ENCODE measurements at places on chromosomes 4 and X. TPM values are rescaled to one million over a fixed set of nuclear protein-coding genes. Genes with fewer than 3 reads are reported as not detected.

DNA sequence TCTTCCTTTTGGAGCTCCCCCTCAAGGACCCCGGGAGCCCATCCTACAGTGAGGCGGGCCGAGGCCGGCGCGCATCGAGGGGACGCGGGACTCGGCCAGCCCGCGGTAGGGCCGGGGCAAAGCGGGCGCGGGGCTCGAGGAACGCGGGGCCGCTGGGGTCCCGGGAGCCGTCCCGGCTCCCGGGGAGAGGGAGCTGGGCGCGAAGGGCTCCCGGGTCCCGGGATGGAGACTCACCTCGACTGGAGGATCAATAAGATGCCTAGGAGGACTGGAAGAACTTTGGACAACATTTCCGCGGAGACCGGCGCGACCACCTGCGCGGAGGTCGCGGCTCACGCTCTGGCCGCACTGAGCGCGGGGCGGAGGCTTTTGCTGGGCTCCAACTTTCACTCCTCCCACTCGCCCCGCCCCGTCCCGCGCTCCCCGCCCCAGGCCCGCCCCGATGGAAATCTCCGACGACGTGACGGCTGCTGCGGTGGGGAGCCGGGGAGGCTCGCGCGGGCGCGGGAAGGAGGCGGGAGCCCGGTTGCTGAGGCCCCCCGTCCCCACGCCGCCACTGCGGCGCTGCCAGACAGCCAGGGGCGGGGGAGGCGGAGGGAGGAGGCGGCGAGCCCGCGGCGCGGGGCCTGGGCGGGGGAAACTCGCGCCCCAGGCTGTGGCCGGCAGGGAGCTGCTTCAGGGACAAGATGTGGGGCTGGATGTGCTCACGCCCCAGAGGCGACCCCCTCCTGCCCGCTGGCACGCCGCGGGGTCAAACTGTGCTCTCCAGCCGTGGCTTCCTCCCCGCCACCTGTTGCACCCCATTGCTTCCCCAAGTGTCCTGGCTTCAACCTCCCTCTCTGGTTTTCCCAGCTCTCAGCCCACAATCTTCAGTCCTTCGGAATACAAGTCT is at the start of gene GABRE:
Gene GABRE, minus strand, starts transcription at position 341 of the 892 bp plus-strand sequence. Its CDS starts 51 bp downstream, at position 290.
- peak within 1 kb of the TSS; percentile 56 for H3K4me3 ChIP-seq
- peaks cover 3% of the 10 kb centered on the region for H3K36me3 ChIP-seq
- H3K27ac ChIP-seq = peak within 1 kb of the TSS; percentile 74
- DNase-seq = no peak

- no peaks in the 10 kb centered on the region for H3K36me3 ChIP-seq
- H3K4me1 ChIP-seq = no peaks in the 10 kb centered on the region
- H3K27me3 ChIP-seq = no peaks in the 10 kb centered on the region
- DNase-seq = no peak
- no peak overlapping the region for H3K27ac ChIP-seq
- H3K4me3 ChIP-seq = no peak overlapping the region
Observed at GRCh38 chr4:174539571-174539970, 17.3 kb upstream of the HPGD start.

DNA sequence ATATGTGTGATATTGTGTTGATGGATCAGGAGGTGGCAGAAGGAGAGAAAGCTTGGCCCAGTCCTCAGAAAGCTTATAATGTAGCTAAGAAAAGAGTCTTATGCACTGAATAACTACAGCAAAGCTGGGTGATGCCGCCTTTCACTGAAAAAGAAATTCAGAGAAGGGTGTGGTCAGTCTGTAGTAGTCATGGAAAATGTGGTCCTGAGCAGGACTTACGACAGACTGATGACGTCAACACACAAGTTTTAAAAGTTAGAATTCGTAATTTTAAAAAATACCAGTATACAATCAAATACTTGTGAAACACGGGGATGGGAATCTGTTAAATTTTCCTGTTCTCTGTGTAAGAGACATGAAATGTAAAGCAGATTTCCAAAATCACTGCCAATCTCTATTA is 87.0 kb upstream of the RAPGEF2 start:
- H3K36me3 ChIP-seq = no peaks in the 10 kb centered on the region
- H3K27ac ChIP-seq = no peak overlapping the region
- no peaks in the 10 kb centered on the region for H3K27me3 ChIP-seq
- DNase-seq = no peak

GRCh38 chrX:5409106-5409505 is 819.6 kb downstream of the NLGN4X start:
- H3K4me1 ChIP-seq = no peaks in the 10 kb centered on the region
- no peak for DNase-seq
- no peaks in the 10 kb centered on the region for H3K36me3 ChIP-seq
- H3K27ac ChIP-seq = no peak overlapping the region

DNA sequence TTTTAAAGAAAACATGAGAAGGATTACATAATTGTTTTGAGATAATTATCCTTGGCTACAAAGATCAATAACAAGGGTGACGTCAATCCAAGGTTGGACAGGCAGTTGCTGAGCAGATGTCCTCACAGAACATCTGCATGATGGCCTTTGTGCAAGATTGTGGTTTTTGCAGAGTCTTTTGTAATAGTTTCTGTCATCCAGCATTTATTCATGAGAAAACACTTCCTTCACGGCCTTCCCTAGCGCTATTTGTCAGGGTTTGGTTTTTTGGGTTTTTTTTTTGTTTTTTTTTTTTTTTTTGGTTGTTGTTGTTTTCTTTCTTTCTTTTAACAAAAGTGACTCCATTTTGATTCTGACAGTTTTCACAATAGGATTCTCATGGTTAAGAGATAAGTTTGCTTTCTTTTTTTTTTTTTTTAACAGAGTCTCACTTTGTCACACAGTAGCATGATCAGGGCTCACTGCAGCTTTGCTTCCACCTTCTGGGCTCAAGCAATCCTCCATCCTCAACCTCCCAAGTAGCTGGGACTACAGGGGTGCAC is 31.5 kb upstream of the ELF2 start:
- H3K36me3 ChIP-seq = no peaks in the 10 kb centered on the region
- peak overlapping the region; percentile 32 for H3K27ac ChIP-seq
- DNase-seq = peak; percentile 61
- H3K4me3 ChIP-seq = no peak overlapping the region
- H3K4me1 ChIP-seq = peaks cover 12% of the 10 kb centered on the region
- no peaks in the 10 kb centered on the region for H3K27me3 ChIP-seq

GRCh38 chrX:10120331-10120730 is 36.4 kb upstream of the CLCN4 start:
- H3K4me3 ChIP-seq = no peak overlapping the region
- no peaks in the 10 kb centered on the region for H3K4me1 ChIP-seq
- H3K36me3 ChIP-seq = peaks cover 6% of the 10 kb centered on the region
- H3K27me3 ChIP-seq = no peaks in the 10 kb centered on the region
- no peak for DNase-seq
- H3K27ac ChIP-seq = no peak overlapping the region

DNA sequence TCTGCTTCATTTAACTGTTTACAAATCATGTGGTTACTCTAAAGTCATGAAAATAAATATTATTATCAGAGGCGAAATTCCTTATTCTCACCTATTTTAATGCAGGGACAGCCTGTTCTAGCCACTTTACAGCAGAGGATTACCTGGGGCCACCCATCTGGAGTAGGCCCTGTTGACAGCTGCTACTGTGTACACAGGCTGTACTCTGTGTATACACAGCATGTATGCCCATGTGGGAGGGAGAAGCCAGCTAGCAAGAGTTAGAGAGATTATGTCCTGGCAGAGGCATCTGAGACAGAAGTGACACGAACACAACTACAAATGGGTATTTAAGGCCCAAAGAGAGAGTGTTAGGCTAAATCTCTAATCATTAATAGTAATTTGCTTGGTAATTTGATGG is 62.1 kb downstream of the GPRIN3 start:
- H3K36me3 ChIP-seq = peaks cover 6% of the 10 kb centered on the region
- DNase-seq = no peak
- no peaks in the 10 kb centered on the region for H3K27me3 ChIP-seq
- no peaks in the 10 kb centered on the region for H3K4me1 ChIP-seq
- H3K27ac ChIP-seq = no peak overlapping the region
- no peak overlapping the region for H3K4me3 ChIP-seq

Gene PDCL2
- total RNA-seq = not detected

Gene CABS1
- total RNA-seq = not detected

Gene RAPGEF2
- 51.5 TPM for total RNA-seq

Gene CYTL1
- not detected for total RNA-seq

Measured in right atrium auricular region (tissue), 2 donors.